Activated CD4-positive, alpha-beta T cell treated with anti-CD3 and anti-CD28 coated beads, Interleukin-10, Interleukin-2, amounts not matched to agents 100 ng/mL and 50 ng/mL, durations not matched to agents 16 hours and 8 hours (primary cell): ENCODE measurements at places on chromosomes 3 and 15.

DNA sequence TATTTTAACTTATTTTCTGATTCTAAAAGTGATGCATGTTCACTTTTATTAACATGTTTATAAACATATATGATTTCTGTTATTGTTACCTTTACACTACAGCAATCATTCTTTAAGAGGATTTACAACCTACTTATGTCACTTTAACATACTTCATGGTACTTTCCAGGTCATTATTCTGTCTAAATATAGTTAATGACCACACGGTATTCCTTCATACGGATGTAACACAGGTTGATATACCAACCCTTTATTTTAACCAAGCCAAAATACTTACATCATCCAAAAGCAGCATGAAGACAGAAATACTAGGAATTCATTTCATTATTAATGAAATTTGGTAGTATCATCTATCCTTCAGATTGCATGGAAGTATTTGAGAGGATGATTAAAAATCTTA is 18.6 kb downstream of the PIK3R4 start:
- no peak for DNase-seq

- no peak for DNase-seq
Observed at GRCh38 chr3:37574177-37574943, 287.3 kb upstream of the CTDSPL start.

GRCh38 chr3:66256806-66257205 is 36.0 kb downstream of the SLC25A26 start:
- no peak for DNase-seq

DNA sequence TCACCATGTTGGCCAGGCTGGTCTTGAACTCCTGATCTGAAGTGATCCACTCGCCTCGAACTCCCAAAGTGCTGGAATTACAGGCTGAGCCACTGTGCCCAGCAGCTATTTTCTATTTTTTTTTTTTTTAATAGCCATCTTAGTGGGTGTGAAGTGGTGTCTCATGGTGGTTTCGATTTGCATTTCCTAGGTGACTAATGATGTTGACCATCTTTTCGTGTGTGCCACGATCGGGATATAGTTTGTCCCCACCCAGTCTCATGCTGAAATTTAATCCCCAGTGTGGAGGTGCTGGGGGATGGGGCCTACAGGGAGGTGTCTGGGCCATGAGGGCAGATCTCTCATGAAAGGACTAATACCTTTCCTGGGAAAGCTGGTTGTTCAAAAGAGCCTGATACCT is 41.8 kb upstream of the MUC13 start:
- no peak for DNase-seq

DNA sequence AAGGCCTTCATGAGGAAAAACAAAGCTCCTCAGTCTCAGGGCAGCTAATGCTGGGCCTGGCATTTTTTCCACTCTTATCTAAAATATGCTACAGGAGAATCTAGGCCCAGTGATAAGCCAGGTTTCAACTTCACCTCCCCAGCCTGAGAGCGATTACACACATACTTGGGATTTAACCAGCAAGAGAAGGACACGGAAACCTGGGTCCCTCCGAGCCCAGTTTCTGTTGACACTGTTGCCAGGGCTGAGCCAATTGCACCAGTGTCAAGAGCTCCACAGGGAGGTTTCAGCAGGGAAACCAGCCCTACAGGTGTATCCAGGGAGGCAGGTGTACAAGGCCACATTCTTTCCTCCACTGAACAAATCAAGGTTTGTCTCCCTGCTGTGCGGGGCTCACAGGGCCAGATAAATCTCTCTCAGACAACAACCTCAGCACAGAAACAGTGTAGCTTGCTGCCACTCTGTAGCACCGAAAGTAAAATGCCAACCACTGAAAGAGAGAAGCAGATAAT is 85.4 kb downstream of the MAGI1 start:
- no peak for DNase-seq

DNA sequence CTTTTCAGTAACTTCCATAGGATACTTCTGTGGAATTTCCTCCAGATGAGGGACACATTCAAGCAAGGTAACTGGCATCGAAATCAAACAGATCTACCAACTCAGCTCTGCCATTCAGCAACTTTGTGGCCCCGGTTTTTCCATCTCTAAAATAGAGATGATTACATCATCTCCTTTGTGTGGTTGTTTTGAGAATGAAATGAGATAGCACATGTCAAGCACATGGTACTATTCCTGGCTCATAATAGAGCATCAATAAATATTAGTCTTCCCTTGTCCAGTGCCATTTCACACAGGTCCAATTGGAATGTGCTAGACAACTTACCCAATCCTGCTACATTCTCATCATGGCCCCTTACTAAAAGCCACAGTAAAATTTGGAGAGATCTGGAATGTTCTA is 24.2 kb upstream of the TM4SF4 start:
- DNase-seq, result no peak

DNA sequence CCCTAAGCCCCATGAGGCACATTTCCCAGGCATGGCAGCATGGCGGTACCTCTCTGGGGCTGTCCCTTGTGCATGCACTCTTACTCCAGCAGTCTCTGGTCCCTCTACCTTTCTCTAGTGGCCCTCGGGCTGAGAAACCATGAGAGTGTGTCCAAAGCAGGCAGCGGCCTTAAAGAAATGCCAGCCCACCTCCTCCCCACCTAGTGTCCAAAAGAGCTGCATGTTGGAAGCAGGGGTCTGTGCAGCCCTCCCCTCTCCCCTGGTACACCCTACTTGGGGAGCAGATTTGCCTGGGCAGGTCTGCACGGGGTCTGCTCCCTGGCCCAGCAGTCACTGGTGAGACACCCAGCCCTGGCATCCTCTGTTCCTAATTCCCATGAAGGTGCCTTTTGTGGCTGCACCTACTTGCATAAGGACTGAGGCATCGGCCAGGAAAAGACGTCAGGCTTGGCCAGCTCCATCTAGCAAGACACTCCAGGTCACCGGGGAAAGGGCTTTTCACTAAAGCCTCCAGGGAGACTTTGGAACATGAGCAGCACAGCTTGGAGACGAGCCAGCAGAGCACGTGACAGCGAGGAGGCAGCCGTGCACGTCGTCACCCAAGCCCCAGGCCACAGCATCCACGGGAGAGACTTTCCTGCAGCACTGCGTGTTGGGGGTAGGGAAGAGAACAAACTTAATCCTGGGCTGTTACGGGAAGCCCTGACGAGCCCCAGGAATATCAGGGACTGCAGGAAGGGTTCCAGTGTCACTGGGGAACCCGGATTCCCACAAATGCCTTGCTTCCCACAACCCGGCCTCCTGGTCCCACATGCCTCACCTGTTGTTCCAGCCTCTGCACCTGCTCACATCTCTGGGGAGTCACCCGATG is 38.8 kb downstream of the TM2D3 start:
- no peak for DNase-seq

DNA sequence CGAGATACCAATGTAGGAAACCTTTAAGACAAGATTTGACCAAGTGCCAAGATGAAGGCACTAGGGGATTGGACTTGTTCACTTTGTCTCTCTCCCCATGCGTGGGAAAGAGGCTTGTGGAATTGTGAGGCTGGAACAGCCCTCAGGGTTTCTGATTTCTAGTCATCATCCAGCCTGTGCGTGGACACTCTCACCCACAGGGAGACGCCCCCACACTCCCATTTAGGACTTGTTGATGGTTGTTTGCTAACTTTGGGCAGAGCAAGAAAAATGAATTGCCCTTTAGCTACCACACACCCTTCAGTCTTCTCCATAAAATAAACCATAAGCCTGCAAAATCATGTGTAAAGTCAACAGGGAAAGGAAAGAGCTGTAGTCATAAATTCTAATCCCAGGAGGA is 18.4 kb downstream of the ACKR2 start:
- DNase-seq, result no peak

- no peak for DNase-seq
Observed at GRCh38 chr15:80578206-80578595, 116.9 kb upstream of the ABHD17C start.

DNA sequence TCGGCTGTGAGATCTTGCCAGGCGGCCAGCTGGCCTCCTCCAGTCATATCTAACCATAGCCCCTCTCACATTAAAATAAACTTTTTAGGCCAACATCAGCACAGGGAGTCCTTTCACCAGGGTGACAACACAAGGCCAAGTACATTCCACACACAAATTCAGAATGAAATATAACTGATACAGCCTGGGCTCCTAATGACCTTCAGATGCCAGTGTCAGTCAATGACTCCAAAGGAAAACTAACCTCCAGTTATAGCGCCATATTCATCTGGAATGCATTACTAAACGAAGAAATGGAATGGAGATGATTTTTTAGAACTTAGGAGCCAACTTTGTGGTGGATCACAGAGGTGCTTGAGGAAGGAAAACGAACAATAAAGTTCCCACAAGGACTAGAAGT is 205.4 kb downstream of the GREM1 start:
- no peak for DNase-seq

DNA sequence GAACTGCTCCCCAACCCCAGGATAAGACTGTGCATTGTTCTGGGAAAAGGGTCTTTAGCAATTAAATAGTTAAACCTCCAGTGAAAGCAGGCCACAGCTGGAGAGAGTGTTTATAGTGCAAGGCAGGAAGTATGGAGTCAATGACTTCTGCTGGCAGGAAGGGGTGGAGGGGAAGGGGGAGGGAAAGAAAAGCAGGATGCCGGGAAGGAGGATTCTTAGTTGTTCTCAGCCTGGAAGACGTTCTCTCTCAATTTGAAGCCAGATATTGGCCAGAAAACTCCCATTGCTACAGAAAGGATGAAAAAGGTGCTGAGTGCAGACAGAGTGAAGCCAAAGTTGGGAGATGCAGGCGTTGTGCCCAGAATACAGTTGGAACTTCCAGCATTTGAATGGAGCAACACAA is 35.7 kb upstream of the ACTL6A start:
- no peak for DNase-seq

DNA sequence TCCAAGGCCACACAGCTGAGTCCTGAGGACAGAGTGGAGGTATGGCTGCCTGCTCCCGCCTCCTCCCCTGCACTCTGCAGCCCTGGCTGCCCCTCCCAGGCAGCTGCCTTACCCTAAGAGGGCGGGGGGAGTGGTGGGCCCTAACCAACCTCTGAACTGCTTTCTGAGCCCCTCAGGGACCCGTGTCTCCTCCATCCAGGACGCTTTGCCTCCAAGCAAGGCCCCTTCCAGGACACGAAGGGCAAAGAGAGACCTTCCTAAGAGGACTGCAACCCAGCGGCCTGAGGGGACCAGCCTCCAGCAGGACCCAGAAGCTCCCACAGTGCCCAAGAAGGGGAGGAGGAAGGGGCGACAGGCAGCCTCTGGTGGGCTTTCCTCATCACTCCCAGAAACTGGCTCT is 7.6 kb downstream of the NEIL1 start:
- no peak for DNase-seq

DNA sequence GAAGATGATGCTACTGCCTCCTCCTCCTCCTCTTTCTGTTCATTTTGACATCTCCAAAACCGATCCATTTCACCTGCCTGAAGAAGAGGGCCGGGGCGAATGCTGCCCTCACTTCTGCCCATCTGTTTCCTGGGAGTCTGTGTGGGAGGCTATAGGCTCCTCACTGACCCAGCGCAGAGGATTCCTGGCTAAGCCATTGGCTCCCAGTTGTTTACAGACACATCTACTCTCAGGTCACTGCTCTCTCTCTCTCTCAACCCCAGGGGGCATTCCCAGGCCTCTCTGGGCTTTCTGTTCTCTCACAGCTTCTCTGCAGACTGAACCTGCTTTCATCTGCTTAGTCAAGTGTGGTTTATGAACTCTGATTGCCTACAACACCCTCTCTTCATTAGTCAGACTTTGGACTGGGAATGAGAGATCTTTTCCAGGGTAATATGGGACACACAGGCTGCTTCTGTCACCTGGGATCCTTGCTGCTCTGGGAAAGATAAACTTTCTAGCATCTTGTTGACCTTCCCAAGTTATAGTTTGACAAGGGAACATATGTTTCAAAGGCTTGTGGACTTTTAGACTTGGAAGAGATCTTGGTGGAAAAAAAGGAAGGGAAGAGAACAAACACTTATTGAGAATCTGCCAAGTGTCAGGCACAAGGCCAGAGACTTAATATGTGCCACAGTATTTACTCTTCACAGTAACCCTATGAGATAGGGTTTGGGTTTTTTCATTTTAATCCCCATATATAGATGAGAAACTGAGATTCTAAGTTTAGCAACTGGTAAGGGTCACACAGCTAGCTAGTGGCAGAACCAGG is 30.2 kb upstream of the USP3 start:
- DNase-seq, result peak; percentile 53

GRCh38 chr15:41010345-41010744 is 57.1 kb downstream of the CHAC1 start:
- no peak for DNase-seq
